ENCODE measurements at places on chromosomes 12 and 14. TPM values are rescaled to one million over a fixed set of nuclear protein-coding genes. Genes with fewer than 3 reads are reported as not detected.

Gene AACS
- total RNA-seq = 31.3 TPM

Gene SLC2A14
- not detected for total RNA-seq

Gene GSG1
- not detected for total RNA-seq

Gene NINJ2
- total RNA-seq = 23.4 TPM

Gene RTN1
- 9.6 TPM for total RNA-seq

Gene CHPT1
- 71.4 TPM for total RNA-seq

Gene PELI2
- total RNA-seq = 25.7 TPM

Gene PZP
- total RNA-seq = 0.67 TPM

Gene RPL10L
- total RNA-seq = not detected

Gene KIF26A
- total RNA-seq = 5.9 TPM

Gene SLC2A13
- total RNA-seq = 11.3 TPM

Gene KCNH3
- total RNA-seq = 0.90 TPM

Gene CCDC196
- not detected for total RNA-seq

Gene MYBPC1
- not detected for total RNA-seq

Gene REP15
- 4.5 TPM for total RNA-seq

Gene CLEC6A
- total RNA-seq = 2.0 TPM

Gene CLEC1B
- not detected for total RNA-seq

Gene CLEC4D
- total RNA-seq = 1.1 TPM

Gene SLC6A13
- 3.9 TPM for total RNA-seq

Gene HSP90AA1
- total RNA-seq = 490 TPM

Gene ZNF891
- total RNA-seq = 2.4 TPM
